ENCODE measurements at places on chromosomes 1 and 21.

DNA sequence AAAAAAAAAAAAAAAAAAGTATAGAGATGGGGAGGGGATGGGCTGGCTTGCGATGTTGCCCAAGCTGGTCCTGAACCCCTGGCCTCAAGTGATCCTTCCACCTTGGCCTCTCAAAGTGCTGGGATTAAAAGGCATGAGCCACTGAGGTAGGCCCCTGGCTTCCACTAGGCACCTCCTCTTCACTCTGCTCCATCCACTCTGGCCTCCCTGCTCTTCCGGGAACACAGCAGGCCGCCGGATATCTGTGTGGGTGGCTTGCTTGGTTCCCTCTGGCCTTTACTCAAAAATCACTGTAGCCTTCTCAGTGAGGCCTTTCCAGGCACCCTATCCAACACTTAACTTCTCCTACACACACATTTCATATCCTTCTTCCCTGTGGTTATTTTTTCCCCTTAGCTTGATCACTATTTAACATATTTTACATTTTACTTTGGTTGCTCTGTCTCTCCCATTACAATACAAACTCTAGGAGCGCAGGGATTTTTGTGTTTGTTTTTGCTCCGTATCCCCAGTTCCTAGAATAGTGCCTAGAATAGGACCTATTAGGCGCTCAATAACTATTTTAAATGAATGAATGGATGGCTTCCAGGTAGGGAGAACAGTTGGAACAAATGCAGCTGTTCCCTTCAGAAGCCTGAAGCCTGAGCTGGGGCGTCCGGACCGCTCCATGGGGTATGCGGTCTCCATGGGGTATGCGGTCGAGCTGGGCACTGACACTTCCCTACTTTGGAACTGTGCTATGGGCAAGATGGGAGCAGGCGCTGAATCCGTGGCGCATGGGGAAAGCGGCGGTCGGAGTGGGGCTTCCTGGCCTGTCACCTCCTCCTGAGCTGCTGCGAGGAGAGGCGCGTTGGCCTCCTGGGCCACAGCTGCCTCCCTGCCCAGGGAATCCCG, 46.7 kb downstream of the H3-3A start:
- H3K4me3 ChIP-seq, result peak overlapping the region; percentile 77
- H3K27ac ChIP-seq, result peak overlapping the region; percentile 93
- H3K4me1 ChIP-seq, result peaks cover 27% of the 10 kb centered on the region
- no peaks in the 10 kb centered on the region for H3K27me3 ChIP-seq
- H3K36me3 ChIP-seq, result no peaks in the 10 kb centered on the region
- DNase-seq, result no peak

- H3K27ac ChIP-seq, result no peak overlapping the region
- no peak overlapping the region for H3K4me3 ChIP-seq
- H3K27me3 ChIP-seq, result no peaks in the 10 kb centered on the region
- H3K36me3 ChIP-seq, result no peaks in the 10 kb centered on the region
Measured at GRCh38 chr1:48659801-48660200, 116.9 kb downstream of the BEND5 start.

- no peak overlapping the region for H3K27ac ChIP-seq
- H3K4me1 ChIP-seq, result no peaks in the 10 kb centered on the region
- no peak for DNase-seq
- H3K36me3 ChIP-seq, result no peaks in the 10 kb centered on the region
- no peaks in the 10 kb centered on the region for H3K27me3 ChIP-seq
- H3K4me3 ChIP-seq, result no peak overlapping the region
Measured at GRCh38 chr1:24374891-24375786, 38.4 kb downstream of the STPG1 start.

- no peaks in the 10 kb centered on the region for H3K36me3 ChIP-seq
- H3K4me3 ChIP-seq, result no peak overlapping the region
- no peaks in the 10 kb centered on the region for H3K27me3 ChIP-seq
- no peak for DNase-seq
- peaks cover 25% of the 10 kb centered on the region for H3K4me1 ChIP-seq
Measured at GRCh38 chr1:182598296-182598695, 5.9 kb downstream of the RGS16 start.

Measured in thoracic aorta (tissue), 2 donors.